Posterior vena cava (tissue), 2 donors: ENCODE measurements at places on chromosomes 13 and 19. TPM values are rescaled to one million over a fixed set of nuclear protein-coding genes. Genes with fewer than 3 reads are reported as not detected.

The OLFM2 gene
- total RNA-seq = 5.2 TPM

The JUNB gene
- 193 TPM for total RNA-seq

The RAVER1 gene
- total RNA-seq = 19.0 TPM

The URAD gene
- total RNA-seq = not detected

The WDR88 gene
- not detected for total RNA-seq

The ZNF534 gene
- 0.14 TPM for total RNA-seq

The ZNF814 gene
- 10.7 TPM for total RNA-seq
